Coronary artery (tissue), 2 donors: ENCODE measurements at places on chromosomes 12 and 14.

DNA sequence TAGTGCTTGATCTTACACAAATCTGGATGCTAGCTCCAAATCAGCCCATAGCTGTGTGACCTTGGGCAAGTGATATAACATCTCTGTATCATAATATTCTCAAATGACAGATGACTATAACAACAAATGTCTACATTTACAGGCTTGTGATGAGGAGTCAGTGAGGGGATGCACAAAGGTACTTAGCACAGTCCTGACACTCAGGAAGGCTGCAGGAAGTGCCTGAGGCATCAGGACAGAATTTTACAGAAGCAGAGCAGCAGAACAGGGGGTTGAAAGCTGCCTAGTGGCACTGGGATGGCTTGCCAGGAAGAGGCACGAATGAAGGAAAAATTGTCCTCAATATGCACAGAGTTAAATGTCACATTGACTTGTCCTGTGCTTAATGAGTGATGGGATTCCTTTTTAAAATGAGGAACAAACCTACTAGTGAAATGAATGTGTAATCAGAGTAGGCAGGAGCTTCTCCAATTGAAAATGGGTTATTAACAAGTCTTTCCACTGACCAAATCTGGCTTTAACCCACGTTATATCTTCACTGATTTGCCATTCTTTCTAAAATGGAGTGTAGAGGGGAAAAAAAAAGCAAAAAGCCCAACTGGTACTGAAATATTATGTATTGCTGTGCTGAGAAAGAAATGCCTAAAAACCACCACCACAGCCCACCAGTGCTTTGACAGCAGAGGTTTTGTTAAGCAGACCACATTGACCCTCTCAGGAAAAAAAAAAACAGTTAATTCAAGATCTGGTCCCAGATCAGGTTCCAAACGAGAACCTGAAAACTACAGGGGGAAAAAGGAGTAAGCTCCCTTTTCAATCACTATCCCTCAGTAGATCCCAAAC, 11.6 kb downstream of the BTG1 start:
- DNase-seq: no peak

DNA sequence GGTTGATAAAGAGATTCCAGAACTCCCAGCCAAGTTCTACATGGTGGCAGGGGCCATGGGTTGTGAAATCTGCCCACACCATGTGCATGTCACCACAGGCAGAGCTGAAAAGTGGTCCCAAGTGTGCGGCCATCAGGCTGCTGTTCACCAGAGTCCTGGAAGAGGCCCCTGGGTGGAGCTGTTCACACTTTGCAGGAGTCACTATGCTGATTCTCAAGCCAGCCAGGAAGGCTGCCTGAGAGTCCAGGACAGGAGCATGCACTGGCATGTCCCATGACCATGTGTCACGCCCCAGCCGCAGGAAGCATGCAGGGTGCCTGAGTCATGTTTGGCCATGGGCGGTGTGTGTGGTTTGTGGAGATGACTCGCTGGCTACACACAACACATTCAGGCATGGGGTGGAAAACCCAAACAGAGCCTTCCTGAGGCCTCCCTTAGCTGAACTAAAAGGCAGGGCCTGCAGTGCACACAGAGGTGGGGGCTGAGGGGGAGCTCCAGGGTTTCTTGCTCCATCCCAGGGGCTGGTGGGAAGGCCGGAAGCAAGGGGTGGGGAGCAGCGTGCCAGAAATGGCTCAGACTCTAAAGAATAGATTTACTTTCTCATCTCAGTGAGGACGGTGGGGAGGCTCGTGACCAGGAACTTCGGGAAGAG, 19.4 kb downstream of the ABCB9 start:
- peak; percentile 88 for DNase-seq

DNA sequence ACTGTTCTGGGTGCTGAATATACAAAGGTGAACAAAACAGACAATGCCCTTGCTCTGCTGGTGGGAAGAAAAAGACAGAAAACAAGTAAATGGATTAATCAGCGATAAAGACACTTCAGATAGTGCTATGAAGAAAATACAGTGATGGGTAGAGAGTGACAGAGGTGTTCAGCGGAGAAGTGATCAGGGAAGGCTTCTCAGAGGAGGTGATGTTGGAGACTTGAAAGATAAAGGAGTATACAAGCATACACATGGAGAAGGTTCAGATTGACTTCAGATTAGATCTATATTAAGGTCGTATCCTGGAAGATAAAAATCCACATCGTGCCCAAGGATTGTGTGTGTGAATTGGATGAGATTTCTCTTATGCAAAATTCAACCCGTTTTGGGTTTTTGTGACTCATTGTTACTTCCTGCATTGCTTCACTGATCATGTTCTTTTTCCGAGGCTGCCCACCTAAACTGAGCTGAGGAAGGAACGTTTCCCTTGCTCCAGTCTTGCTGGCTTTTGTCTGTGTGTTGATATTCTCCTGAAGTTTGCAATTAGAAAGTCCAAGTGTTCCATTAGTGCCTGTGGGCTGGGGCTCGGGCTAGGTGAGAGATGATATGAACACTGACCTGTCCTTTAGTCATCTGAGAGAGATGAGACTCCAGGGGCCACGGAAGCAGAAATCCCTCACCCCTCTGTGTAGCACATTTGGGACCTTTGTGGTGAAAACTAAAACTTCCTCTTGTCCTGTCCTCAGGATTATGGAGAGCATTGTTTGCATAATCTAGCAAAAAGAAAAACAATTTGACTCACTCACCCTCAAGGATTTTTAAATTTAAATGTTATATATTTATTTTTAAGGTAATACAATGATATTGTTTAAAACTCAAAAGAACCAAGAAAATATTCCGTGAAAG, 27.6 kb downstream of the PLXNC1 start:
- DNase-seq: no peak

DNA sequence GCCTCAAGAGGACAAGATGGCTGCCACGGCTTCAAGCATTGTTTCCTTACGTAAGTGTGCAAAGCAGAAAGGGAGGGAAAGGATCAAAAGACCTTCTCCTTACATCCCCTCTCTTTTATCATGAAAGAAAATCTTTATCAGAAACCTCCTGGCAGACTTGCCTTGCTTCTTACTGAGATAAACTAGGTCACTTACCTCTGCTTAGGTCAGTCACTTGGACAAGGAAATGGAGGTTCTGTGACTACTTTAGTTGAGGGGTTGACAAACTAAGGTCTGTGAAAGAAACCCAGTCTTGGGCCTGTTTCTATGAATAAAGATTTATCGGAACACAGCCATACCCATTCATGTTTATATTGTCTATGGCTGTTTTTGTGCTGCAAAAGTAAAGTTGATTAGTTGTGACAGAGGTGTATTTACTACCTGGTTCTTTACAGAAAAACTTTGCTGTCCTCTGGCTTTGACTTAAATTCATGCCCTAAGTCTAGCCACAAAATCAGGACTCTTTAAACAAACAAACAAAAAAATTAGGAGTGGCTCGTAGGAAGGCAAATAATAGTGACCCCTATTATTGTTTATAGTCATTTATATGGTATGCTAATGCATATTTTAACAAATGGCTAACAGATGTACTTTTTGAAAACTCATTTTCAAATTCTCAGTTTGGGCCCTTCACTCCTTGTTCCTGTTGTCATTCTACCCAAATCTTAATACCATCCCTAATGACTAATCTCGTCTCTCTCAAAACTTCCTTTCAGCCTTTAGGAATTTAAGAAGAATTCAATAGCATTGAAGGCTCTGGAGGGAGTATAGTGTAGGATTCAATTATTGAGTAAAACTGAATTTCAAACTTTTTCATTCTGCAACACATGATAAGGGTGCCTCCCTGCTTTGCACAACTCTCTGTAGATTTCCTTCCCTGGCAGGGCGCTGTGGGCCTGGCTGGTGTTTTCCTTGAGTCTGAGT, 42.0 kb upstream of the ATP2B1 start:
- DNase-seq: no peak

DNA sequence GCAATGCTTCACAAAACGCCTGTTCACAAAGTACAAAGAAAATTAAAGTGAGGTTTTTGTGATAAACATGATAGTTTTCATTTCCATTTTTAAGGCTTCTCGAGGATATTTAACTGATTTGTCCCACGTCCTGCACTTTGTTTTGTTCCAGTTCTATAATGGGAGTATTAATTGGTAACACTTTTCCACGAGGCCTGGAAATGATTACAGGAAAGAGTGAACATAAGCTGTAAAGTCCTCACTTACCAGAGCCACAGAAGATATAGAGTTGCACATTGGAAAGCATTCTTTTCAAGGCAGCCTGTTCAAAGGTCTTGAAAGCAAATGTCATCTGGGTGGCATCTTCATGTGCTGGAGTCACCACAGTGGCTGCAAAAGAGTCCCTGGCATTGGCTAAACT, 1236.6 kb downstream of the BCL11B start:
- DNase-seq: no peak
